Cardiac septum (tissue), 1 donor: ENCODE measurements at places on chromosomes 3 and 15. TPM values are rescaled to one million over a fixed set of nuclear protein-coding genes. Genes with fewer than 3 reads are reported as not detected.

OGG1 gene
- total RNA-seq, result 9.6 TPM

LRRN1 gene
- 0.59 TPM for total RNA-seq

FAM227B gene
- 11.5 TPM for total RNA-seq

CPLX3 gene
- total RNA-seq, result 0.67 TPM

C2CD4A gene
- total RNA-seq, result 0.05 TPM

FMN1 gene
- 2.2 TPM for total RNA-seq

CX3CR1 gene
- 1.3 TPM for total RNA-seq

OXTR gene
- total RNA-seq, result 0.30 TPM

DOCK3 gene
- 6.1 TPM for total RNA-seq

ADPRH gene
- total RNA-seq, result 10.9 TPM

ADGRG7 gene
- total RNA-seq, result 0.13 TPM

KCNMB3 gene
- total RNA-seq, result 1.9 TPM

ARHGEF26 gene
- 2.9 TPM for total RNA-seq

C3orf85 gene
- total RNA-seq, result not detected

SCN11A gene
- 0.05 TPM for total RNA-seq

CCR8 gene
- not detected for total RNA-seq

IL17RE gene
- total RNA-seq, result 1.1 TPM

FAM107A gene
- total RNA-seq, result 29.9 TPM

STAC gene
- 0.51 TPM for total RNA-seq

B4GALT4 gene
- 13.2 TPM for total RNA-seq

RBP2 gene
- total RNA-seq, result not detected

CLDN18 gene
- total RNA-seq, result not detected

IQCH gene
- total RNA-seq, result 0.94 TPM
